ENCODE measurements at places on chromosomes 2 and 18. TPM values are rescaled to one million over a fixed set of nuclear protein-coding genes. Genes with fewer than 3 reads are reported as not detected.

DNA sequence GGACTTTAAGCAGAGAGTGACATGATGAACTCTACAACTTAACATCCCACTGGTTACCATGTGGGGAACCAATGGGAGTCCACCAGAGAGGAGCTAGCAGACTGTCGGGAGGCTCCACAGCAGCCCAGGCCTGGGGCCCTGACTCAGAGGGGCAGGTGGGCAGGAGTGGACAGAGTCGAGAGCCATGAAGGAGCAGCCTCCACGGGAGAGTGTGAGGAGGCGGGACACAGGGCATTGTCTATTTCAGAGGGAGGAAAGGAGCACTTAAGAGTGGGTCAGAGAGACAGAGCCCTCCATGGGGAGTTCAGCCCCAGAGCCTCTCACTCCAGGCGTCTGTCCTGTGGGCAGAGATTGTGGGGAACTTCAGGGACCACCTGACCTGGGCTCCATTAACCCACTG lies 118.7 kb downstream of the CYP26B1 start:
- no peak for DNase-seq
- no peaks in the 10 kb centered on the region for H3K36me3 ChIP-seq
- H3K4me1 ChIP-seq = no peaks in the 10 kb centered on the region
- H3K4me3 ChIP-seq = no peak overlapping the region

DNA sequence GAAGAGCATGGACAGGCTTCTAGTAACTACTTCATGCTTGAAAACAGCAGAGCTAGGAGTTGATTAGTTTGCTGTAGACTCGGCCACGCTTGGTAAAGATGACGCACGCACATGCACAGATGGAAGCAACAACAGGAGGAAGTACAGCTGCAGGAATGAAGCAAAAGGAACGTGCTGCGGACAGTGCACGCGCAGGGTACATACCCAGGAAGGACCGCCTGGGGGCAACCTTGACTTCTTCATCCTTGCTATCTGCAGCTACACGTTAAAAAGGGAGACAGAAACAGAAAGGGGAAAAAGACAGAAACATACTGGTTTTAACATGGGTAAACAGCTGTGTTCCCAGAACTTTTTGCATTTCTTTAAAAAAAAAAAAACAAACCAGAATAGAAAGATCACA lies 17.7 kb downstream of the SLC66A2 start:
- H3K27ac ChIP-seq = no peak overlapping the region
- H3K27me3 ChIP-seq = no peaks in the 10 kb centered on the region
- no peaks in the 10 kb centered on the region for H3K4me1 ChIP-seq
- no peak overlapping the region for H3K4me3 ChIP-seq
- no peak for DNase-seq

GRCh38 chr2:128303095-128303791 lies 15.4 kb downstream of the HS6ST1 start:
- H3K27me3 ChIP-seq = no peaks in the 10 kb centered on the region
- no peak overlapping the region for H3K27ac ChIP-seq
- H3K4me1 ChIP-seq = no peaks in the 10 kb centered on the region
- H3K36me3 ChIP-seq = no peaks in the 10 kb centered on the region

DNA sequence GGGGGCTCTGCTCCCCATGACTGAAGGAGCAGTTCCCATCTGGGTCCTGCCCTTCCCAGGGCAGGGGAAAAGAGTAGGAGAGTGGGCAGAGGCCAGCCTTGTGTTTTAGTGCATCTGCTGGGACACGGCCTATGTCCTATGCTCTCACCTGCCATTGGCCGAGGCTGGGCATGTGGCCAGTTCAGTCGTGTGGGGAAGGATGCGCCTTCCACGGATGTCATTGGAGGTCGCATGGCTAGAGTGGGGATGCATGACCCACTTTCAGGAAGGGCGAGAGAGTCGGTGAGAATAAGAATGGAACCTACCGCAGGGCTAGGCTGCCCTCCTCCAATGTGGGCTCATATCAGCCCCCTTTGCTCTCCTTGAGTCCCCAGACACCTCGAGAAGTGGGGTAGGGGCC lies 70.9 kb upstream of the HAAO start:
- no peak overlapping the region for H3K27ac ChIP-seq
- H3K4me3 ChIP-seq = no peak overlapping the region
- no peaks in the 10 kb centered on the region for H3K36me3 ChIP-seq
- DNase-seq = no peak
- H3K4me1 ChIP-seq = no peaks in the 10 kb centered on the region
- H3K27me3 ChIP-seq = no peaks in the 10 kb centered on the region

- H3K4me3 ChIP-seq = no peak overlapping the region
- no peaks in the 10 kb centered on the region for H3K36me3 ChIP-seq
- H3K27me3 ChIP-seq = no peaks in the 10 kb centered on the region
- no peak overlapping the region for H3K27ac ChIP-seq
- H3K4me1 ChIP-seq = no peaks in the 10 kb centered on the region
Measured at GRCh38 chr18:52937840-52938239, 597.8 kb downstream of the DCC start.

DNA sequence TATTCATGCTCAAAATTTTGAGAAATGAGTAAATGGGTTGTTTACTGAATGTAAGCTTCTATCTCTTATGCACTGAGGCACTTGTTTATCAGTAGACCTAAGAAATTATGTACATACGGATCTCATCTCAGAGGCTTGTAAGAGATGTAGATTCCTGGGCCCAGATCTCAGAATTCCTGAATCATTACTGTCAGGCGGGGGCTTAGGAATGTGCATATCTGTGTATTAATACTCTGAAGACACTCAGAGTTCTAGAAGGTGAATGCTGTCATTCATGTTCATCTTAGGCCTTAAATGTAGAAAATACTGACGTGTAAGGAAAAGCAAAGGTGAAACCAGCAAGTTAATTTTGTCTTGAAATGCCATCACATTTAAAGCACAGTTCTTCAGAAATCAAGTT lies 169.6 kb downstream of the FMNL2 start:
- peaks cover 2% of the 10 kb centered on the region for H3K27me3 ChIP-seq
- DNase-seq = no peak
- H3K4me1 ChIP-seq = peaks cover 14% of the 10 kb centered on the region

DNA sequence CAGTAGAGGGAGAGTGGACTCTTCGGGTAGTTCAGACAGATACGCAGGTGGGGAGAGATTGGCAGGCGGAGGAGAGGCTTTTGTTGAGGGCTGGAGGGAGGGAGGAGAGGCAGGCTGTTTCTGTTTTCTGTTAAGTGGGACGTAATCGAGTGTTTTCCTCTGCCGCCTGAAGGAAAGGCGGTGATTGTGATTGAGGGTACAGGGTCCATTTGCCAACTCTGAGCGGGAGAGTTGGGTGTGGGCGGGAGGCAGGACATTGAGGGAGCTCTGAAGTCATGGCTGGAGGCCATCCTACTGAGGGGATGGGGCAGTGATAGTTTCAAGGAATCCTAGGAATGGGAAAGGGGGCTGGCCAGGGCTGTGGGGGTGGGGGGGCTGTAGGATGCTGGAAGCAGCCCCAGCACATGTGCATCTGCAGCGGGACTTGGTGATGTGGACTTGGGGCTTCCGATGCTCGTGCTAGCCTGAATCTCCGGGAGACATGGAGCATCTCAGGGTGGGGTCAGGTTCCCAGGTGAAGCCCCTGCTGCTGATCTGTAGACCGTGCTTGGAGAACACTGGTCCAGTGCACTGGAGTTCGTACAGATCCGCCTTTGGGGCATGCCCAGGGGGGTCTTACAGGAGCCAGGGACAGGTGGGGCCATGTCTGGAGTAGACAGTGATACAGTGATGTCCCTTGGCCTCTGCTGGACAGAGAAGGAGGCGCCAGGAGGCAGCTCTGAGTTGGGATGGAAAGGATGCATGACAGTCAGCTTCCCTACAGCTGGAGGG lies 167.5 kb downstream of the AGAP1 start:
- no peak overlapping the region for H3K4me3 ChIP-seq
- H3K4me1 ChIP-seq = no peaks in the 10 kb centered on the region
- no peaks in the 10 kb centered on the region for H3K36me3 ChIP-seq
- H3K27ac ChIP-seq = no peak overlapping the region
- peaks cover 48% of the 10 kb centered on the region for H3K27me3 ChIP-seq

DNA sequence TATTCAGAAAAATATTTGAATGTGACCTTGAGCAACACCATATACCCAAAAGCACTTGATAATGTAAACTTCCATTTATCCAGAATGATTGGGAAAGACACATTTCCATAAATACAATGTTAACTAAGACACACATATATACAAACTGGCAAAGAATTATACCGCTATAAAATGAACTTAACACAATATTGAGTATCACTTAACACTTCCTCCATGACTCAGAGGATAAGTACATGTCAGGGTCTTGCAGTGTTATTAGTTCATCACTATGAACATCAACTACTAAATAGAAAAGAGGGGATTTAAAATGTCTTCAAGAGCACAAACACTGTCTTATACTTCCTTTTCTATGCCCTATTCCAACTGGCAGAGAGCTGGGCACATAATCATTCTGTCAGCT lies 18.6 kb downstream of the WDSUB1 start:
- no peaks in the 10 kb centered on the region for H3K4me1 ChIP-seq
- H3K4me3 ChIP-seq = no peak overlapping the region
- H3K27me3 ChIP-seq = no peaks in the 10 kb centered on the region
- DNase-seq = no peak
- H3K36me3 ChIP-seq = peaks cover 20% of the 10 kb centered on the region
- no peak overlapping the region for H3K27ac ChIP-seq

- H3K27ac ChIP-seq = no peak overlapping the region
- H3K4me1 ChIP-seq = peaks cover 18% of the 10 kb centered on the region
- no peaks in the 10 kb centered on the region for H3K36me3 ChIP-seq
Measured at GRCh38 chr2:42970151-42970550, 177.8 kb upstream of the HAAO start.

DNA sequence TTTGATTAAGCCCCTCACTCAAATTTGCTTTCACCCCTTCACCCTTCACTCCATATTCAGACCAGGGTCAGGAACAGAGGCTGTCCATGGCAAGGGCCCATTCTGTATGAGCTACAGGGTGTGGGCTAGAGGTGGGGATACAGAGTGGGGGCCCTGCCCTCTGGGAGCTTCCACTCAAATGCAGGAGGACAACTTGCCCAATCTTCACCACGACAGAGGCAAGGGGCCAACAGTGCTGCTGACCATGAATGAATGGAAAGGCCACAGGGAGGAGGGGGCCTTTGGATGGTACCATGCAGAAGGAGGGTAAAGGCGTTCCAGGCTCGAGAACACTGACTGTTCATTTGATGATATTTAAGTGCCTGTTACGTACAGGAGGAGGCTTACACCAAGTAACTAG lies 22.8 kb downstream of the ADRA2B start:
- H3K36me3 ChIP-seq = no peaks in the 10 kb centered on the region
- H3K4me3 ChIP-seq = no peak overlapping the region

The CLEC4F gene
- total RNA-seq = not detected

The ABCB11 gene
- not detected for total RNA-seq

The APOB gene
- total RNA-seq = not detected

The ENOSF1 gene
- total RNA-seq = 67.1 TPM

The FBXO36 gene
- total RNA-seq = 1.1 TPM

The HOXD8 gene
- not detected for total RNA-seq

Data from activated CD4-positive, alpha-beta memory T cell treated with anti-CD3 and anti-CD28 coated beads, Interleukin-2, amount 10 ng/mL, durations not matched to agents 7 days and 5 days (primary cell).